WERI-Rb-1 (cell line): ENCODE measurements at places on chromosomes 3 and 15.
A peak's percentile ranks its signal among the peaks of the same experiment; 100 is the strongest.

DNA sequence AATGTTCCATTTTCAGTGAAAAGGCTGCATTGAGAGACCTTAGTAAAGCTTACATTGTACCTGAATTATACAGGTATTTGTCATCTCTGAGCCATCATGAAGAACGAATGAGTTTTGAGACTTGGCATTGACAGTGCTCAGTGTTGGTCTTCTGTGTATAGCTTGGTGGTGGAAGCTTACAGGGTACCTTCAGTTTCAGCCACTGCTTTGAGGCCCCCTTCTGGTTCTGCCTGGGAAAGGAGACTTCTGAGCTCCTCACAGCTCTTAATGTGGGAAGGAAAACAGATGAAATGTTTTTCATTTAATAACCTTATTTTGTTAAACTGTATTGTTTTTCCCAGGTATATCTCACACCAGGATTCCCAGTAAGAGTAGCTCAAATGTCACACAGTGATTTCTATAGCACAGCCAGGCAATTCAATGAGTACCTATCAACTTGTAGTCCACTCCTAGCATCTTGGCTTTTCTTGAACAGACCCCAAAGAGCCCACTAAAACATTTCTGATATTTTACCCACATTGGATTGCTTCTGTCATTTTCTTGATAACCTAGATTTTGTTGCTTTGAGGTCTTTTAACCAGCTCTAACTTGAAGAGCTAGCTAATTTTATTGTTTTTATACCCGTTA lies 5.6 kb downstream of the SERPINI1 start:
- DNase-seq, result peak; percentile 62

- no peak for DNase-seq
These were observed 17.4 kb upstream of the FHIT start for GRCh38 chr3:61268644-61269043.

DNA sequence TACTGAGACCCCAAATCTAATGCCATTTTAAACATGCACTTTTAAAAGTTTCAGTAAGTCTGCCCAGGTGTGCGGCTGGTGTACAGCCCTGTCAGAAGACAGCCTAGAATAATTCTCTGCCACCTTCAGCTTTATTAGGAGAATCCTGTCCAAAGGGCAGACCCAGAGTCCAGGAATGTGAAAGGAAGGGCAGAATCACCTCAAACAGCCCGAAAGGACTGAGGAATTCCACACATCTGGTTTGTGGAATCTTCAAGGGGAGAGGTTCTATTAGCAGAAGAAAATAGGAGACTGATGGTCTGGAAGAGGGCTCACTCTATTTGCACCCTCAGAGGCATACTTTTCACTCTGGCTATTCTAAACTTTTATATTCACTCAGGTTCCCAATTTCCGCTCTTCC lies 46.6 kb downstream of the TYRO3 start:
- no peak for DNase-seq

DNA sequence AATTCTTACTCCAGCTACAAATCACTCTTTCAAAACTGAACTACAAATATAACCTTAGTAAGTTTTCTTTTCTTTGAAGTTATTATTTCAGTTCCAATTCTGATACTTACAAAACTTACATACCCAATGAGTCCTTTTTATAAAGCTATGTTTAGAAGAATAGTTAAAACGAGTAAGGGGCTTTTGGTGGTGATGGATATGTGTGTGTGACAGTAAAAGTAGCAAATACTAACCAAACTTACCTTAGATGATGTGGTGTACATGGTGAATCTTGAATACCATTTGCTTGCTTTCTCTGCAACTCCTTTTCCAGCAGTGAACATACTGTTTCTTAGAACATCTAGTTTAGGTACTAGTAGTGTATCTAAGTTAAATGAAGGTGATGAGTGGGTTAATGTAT lies 68.4 kb downstream of the SLC24A1 start:
- no peak for DNase-seq

- peak; percentile 63 for DNase-seq
These were observed 445.4 kb downstream of the EPHB1 start for GRCh38 chr3:135240426-135240825.

DNA sequence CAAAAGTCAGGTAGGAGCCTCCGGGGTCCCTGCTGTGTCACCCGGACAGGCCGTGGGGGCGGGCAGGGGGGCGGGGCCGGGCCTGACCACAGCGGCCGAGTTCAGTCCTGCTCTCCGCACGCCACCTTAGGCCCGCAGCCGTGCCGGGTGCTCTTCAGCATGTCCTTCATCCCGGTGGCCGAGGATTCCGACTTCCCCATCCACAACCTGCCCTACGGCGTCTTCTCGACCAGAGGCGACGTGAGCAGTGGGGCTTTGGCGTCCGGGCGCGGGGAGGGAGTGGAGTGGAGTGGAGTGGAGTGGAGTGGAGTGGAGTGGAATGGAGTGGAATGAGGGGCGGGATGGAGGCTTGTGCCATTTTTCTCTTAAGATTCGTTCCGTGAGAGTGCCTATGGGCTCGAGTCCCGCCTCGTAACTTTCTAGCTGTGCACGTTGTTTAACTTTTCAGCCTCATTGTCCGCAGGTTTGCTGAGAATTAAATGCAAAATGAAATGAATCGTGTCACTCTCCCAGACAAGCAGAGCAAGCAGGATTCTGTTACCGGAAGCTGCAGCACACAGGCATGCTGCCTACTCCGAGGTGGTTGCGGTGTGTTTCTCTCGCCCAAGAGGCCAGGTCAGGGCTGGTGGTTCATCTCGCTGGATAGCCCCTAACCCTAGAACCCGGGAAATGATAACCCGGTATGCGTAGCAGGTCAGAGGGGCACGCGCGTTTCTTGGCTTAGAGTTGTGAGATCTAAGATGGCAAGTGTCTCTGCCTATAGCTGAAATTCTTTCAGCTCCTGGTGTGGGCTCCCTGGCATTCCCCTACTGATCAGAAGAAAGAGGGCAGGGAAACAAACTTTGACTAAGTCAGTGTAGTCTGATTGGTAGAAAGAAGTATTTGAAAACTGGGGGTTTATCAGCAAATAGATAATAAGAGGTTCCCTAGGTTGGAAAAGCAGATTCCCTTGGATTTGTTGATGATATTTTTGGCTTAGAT lies at the start of gene FAH:
FAH (plus strand) TSS at position 104 of the 981 bp plus-strand sequence; CDS start at position 160, 56 bp downstream.
- DNase-seq, result no peak

DNA sequence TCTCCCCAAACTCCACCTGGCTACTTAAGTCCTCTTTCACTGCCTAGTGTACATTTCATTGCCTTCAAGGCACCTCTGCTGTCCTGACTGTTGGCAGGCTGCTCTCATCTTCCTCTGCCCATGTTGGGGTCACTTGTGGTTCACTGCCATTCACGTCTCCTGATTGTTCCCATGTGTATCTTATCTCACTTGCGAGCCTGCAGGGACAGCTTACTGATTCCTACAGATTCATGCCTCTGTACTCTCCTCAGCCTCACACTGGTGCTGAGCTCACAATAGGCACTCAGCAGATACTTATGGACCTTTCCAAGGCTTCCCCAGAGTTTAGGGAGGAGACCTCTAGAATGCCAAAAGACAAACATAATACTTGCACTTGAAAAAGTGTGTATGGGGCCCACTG lies 28.8 kb upstream of the ANP32A start:
- no peak for DNase-seq

DNA sequence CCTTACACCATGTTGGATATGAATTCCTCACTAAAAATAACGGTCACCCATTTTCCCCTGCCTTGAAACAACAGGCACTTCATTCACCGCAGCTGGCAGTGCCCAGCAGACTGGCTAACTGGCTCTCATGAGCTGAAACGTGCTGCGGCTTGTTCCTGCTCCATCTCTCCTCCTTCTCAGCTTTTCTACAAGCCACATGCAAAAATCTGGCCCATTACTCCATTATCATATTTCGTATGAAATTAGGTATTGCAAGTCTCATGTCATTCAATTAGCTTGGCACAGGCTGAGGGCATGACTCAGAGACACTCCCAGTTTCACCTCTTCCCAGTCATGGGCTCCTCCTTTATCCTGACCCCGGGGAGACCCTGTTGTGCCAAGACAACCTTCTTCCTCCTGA lies 60.0 kb downstream of the MAGEF1 start:
- no peak for DNase-seq

DNA sequence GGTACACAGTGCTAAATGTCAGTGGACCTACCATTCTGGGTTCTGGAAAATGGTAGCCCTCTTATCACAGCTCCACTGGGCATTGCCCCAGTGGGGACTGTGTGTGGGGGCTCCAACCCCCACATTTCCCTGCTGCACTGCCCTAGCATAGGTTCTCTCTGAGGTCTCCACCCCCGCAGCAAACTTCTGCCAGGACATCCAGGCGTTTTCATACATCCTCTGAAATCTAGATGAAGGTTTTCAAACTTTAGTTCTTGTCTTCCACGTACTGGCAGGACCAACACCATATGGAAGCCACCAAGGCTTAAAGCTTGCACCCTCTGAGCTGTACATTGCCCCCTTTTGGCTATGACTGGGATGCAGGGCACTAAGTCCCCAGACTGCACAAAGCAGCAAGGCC lies 788.2 kb upstream of the ALCAM start:
- DNase-seq, result no peak

DNA sequence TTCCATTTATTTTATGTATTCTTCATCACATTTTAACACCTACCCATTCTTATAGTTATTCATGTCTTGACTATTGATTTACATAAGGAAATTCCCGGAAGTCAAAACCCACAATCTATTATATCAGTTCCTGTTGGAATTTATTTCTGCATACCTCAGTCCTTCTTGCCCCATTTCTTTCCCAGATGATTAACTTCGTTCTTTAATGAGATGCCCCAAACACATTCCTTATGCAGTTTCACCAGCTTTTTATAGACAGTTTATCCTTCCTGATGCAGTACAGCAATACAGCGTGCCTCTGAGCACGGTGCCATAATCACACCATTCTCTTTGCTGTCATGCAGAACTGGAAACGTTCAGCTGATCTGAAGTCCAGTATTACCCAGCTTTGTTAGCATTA lies 175.8 kb upstream of the NANOGP8 start:
- DNase-seq, result no peak

- no peak for DNase-seq
These were observed 232.2 kb downstream of the KLF13 start for GRCh38 chr15:31558840-31559239.

DNA sequence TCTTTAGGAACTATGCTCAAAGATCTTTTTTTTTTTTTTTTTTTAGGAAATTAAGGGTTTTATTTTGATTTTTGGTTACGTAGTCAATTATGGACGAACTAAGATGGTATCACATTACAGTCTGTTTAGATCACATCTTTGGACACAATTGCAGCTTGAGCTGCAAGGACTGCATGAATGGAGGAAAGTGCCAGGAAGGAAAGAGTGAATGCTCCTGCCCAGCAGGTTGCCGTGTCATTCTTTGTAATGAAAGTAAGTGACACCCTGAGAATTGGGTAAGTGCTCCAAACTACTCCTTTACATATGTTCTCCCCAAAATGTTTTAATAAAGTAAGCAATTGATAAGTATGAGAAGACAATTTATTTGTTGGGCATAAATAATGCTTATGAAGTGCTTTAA lies 716.5 kb upstream of the GOLIM4 start:
- no peak for DNase-seq

DNA sequence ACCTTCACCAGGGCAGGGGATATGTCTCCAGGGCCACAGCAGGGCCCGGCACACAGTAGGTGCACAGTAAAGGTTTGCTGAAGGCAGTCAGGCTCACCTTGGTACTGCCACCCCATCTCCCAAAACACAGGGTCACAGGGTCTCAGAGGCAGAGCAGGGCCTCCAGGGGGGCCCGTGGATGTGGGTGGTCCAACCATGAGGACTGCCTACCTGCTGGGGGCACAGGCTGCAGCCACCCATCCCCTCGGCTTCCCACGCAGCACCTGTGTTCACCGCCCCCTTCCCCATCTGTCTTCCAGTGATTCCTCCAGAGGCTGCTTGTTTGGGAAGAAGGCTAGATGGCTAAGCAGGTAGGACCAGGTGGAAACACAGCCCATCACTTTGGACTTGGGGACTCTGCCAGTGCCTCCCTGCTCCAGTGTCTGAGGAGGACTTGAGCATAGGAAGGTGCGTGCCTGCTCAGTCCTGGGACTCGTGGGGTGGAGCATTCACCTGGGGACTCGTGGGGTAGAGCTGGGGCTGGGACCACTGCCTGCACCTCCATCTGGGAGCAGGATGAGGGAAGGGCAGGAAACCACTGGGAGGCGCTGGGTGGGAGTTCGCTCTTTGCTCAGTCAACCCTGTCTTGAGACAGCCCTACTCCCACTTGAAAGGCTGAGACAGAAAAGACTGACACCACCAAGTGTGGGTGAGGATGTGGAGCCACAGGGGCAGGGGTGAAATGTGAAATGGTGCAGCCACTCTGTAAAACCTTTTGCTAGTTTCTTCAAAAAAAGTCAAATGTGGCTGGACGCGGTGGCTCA lies 18.8 kb upstream of the PLXND1 start:
- peak; percentile 43 for DNase-seq

DNA sequence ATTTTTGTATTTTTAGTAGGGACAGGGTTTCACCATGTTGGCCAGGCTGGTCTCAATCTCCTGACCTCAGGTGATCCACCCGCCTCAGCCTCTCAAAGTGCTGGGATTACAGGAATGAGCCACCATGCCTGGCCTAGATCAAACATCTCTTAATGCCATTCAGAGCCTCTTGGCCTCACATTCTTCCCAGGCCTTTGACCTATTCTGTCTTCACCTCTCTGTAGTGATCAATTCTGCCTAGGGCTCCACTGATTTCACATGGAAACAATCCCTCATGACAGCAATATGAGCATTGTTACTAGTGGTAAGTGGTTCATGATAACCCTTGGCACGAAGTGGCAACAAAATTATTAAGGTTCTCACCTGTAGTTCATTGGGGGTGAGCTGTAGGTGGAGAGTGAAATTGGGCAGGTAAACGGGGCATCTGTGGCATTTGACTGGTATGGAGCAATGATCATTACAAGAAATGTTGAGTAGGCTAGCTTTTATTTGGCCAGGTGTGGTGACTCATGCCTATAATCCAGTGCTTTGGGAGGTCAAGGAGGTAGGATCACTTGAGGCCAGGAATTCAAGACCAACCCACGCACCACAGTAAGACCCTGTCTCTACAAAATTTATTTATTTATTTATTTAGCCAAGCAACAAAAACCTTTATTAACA lies 4.8 kb upstream of the ARPIN start:
- peak; percentile 27 for DNase-seq

GRCh38 chr3:125123451-125124305 lies 67.9 kb upstream of the HEG1 start:
- DNase-seq, result no peak

- DNase-seq, result no peak
These were observed 46.4 kb upstream of the PGPEP1L start for GRCh38 chr15:99054025-99054387.
